ENCODE measurements at places on chromosomes 16 and 17. TPM values are rescaled to one million over a fixed set of nuclear protein-coding genes. Genes with fewer than 3 reads are reported as not detected.

DNA sequence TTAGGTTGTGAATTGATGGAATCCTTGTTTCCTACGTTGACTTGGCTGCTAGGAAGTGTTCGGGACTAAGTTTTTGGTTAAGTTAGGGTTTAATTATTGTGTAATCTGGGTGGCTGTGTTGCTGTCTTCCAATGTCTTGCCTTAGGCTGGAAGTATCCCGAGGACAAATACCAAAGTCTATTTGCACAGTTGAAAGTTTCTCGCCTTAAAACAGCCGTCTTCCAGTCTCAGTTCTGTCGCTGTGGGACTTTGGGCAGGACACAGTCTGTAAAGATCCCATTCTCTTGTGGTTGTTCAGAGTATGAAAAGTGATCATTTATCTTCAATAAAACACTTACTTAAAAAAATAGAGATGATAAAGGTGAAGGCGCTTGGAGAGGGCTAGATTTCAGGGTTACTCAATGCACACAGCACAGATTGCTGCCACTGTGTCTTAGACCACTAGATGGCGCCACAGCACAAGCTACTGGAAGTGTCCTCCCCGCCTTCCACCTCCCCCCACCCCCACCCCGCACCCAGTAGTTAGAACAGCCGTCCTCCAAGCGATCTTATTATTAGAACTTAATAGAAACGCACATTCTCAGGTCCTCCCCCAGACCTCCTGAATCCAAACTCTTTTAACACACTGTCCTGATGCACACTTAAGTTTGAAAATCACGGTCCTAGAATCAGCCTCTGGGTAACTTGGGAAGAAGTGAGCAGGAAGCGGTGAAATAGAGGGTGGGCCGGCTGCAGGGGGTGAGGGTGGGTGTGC, 45.8 kb downstream of the AKAP1 start:
- no peaks in the 10 kb centered on the region for H3K36me3 ChIP-seq
- DNase-seq: peak; percentile 91
- H3K27me3 ChIP-seq: no peaks in the 10 kb centered on the region

GRCh38 chr16:85103114-85104079, 8.9 kb downstream of the CIBAR2 start:
- no peak overlapping the region for H3K4me3 ChIP-seq
- H3K4me1 ChIP-seq: peaks cover 30% of the 10 kb centered on the region
- H3K36me3 ChIP-seq: no peaks in the 10 kb centered on the region
- peak overlapping the region; percentile 31 for H3K27ac ChIP-seq
- H3K27me3 ChIP-seq: no peaks in the 10 kb centered on the region

NAGS gene
- 1.3 TPM for total RNA-seq

GRCh38 chr17:30238387-30239088, 3.0 kb upstream of the SLC6A4 start:
- no peak for DNase-seq
- no peak overlapping the region for H3K4me3 ChIP-seq
- H3K4me1 ChIP-seq: peaks cover 11% of the 10 kb centered on the region
- no peak overlapping the region for H3K27ac ChIP-seq
- no peaks in the 10 kb centered on the region for H3K36me3 ChIP-seq

DNA sequence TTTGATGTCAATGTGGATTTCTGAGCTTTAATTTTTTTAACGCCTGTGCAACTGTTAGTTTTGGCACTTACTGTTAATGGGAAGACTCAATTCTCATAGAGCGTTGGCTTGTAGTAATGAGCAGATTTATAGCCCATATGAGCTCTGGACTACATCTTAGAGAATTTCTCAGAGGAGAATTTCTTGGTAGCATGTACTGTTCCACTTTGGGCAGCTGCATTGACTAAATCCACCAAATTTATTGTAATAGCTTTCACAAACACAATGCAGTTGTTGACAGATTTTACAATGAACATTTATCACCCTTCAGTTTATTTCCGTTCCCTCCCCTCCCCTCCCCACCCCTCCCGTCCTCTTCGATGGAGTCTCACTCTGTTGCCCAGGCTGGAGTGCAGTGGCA, 193.9 kb downstream of the PRKCA start:
- no peaks in the 10 kb centered on the region for H3K27me3 ChIP-seq
- DNase-seq: no peak
- peaks cover 37% of the 10 kb centered on the region for H3K36me3 ChIP-seq
- peaks cover 48% of the 10 kb centered on the region for H3K4me1 ChIP-seq

DNA sequence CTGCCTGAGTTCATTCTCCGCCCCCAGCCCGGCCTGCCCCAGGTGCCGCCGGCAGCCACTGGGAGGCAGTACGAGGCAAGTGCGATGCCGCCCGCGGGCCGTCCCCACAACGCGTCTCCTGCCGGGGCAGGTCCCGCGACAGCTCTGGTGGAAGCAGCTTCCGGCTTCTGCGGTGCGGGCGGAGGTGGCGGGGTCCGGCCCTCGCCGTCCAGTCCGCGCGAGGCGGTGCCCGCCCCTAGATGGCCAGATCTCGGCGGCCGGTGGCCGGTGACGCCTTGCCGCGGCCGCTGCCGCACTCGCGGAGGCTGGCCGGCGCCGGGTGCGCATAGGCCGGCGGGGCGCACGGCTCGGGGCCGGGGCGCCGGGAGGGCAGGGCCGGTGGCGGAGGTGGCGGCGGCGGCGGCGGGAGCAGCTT, 1.8 kb downstream of the GJD3 start:
- H3K4me1 ChIP-seq: peaks cover 20% of the 10 kb centered on the region
- H3K27ac ChIP-seq: no peak overlapping the region
- no peaks in the 10 kb centered on the region for H3K36me3 ChIP-seq
- peaks cover 10% of the 10 kb centered on the region for H3K27me3 ChIP-seq
- H3K4me3 ChIP-seq: peak overlapping the region; percentile 67

GRCh38 chr16:22093996-22094395, 1.7 kb downstream of the VWA3A start:
- no peak for DNase-seq
- H3K27ac ChIP-seq: no peak overlapping the region
- H3K36me3 ChIP-seq: no peaks in the 10 kb centered on the region
- peaks cover 6% of the 10 kb centered on the region for H3K27me3 ChIP-seq
- no peak overlapping the region for H3K4me3 ChIP-seq

WIPF2 gene
- total RNA-seq: 18.4 TPM

GRCh38 chr17:79085154-79085920, 10.7 kb downstream of the ENGASE start:
- no peak for DNase-seq
- H3K27ac ChIP-seq: no peak overlapping the region
- H3K4me1 ChIP-seq: no peaks in the 10 kb centered on the region
- H3K4me3 ChIP-seq: no peak overlapping the region
- H3K27me3 ChIP-seq: no peaks in the 10 kb centered on the region

KRT222 gene
- total RNA-seq: not detected

MYOCD gene
- total RNA-seq: not detected

- H3K36me3 ChIP-seq: no peaks in the 10 kb centered on the region
- no peaks in the 10 kb centered on the region for H3K27me3 ChIP-seq
- no peak overlapping the region for H3K4me3 ChIP-seq
- no peaks in the 10 kb centered on the region for H3K4me1 ChIP-seq
- no peak overlapping the region for H3K27ac ChIP-seq
These were observed 199.5 kb upstream of the PMFBP1 start for GRCh38 chr16:72371307-72372086.

DNA sequence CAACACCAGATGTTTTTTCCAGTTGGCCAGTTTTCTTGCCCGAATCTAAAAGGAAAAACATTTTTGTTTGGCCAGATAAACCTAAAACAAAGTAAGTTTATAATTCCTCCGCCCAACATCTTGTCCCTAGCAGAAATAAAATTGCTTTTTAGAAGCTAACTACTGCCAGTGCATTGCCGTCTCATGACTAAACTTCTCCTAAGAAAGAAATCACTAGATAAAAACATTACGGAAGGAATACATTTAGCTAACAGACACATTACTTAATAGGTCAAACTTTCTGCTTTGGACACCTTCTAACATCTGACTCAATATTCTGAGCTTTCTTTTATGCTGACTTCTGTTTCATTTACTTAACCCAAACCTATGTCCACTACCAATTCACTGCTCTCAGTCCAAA, 36.2 kb downstream of the FBXL20 start:
- no peaks in the 10 kb centered on the region for H3K36me3 ChIP-seq
- H3K4me1 ChIP-seq: peaks cover 12% of the 10 kb centered on the region
- H3K27me3 ChIP-seq: no peaks in the 10 kb centered on the region
- no peak overlapping the region for H3K27ac ChIP-seq
